Epithelial cell of prostate (primary cell): ENCODE measurements at places on chromosomes 1 and 21.

GRCh38 chr1:63408331-63408730, 40.9 kb downstream of the ALG6 start:
- no peak for DNase-seq

- DNase-seq, result no peak
Measured at GRCh38 chr1:59242370-59242769, 54.5 kb upstream of the FGGY start.

- no peak for DNase-seq
Measured at GRCh38 chr1:241355311-241356010, 1.5 kb downstream of the RGS7 start.

- no peak for DNase-seq
Measured at GRCh38 chr1:64482720-64483119, 12.8 kb downstream of the CACHD1 start.

DNA sequence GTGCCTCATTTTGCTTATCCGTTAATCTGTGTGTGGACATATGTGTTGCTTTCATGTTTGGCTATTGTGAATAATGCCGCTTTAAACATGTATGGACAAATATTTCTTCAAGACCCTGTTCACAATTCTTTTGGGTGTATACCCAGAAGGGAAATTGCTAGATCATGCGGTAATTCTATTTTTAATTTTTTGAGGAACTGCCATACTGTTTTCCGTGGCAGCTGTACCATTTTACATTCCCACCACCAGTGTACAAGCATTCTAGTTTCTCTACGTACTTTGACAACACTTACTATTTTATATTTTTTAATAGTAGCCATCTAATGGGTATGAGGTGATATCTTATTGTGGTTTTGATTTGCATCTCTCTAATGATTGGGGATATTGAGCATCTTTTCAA, 7.1 kb upstream of the NID1 start:
- no peak for DNase-seq

DNA sequence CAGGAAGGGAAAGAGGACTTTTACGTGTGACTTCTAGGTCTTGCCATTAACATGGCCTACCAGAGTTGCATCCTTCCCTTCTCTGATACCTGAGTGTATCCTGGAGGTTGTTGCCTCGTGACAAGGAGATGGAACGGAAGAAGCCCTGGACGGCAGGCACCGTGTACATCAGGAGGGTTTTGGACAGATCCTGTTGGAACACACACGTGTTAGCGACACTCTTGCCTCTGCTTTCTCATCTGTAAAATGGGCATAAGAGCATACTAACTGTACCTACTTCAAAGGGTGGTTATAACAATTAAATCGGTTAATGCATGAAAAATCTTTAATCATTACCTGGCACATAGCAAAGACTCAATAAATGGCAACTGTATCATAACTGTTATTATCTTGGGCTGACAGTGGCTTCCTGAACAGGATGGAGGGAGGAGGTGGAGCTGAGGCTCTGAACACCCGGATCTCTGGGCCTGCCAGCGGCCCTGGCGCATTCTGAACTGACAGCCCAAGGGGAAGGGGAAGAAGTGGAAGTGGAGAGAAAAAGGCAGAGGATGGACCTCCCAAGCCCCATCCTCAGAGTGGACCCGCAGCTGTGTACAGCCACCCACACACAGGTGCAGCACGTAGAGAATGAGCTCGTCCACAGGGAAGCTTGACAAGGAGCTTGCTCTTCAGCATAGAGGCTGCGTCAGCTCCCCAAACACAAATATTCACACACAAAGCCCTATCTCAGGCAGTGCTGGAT, 30.2 kb upstream of the EXOSC10 start:
- no peak for DNase-seq

DNA sequence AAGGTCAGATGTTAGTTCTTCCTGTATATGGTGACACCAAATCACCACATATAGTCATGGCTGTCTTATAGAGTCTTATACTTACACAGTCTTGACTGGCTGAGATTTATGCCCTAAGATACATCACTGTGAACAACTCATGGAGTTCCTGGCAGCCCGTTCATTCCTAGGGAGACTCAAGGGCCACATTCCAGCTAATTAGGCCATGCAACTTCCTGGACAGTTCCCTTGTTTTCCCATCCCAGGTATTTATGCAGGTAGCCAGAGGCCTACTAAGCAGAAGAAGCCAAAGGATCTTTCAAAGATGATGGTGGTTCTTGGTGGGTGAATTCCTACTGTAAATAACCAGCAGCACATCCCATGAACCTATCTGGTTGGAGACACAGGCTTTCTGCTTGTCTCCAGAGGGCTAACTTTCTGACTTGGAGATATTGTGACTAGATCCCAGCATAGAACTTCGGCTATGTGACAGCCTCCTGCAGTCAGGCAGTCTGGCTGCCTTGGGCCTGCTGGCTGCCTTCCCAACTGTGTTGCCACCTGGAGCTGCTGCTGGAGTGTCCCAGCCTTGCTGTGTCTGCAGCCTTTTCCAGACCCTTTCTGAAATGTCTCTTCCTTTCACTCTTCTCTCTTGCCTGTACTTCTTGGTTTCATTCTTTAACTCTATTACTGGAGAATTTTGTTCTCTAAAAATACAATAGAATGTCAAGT, 283.8 kb downstream of the CACNA1E start:
- DNase-seq, result no peak

DNA sequence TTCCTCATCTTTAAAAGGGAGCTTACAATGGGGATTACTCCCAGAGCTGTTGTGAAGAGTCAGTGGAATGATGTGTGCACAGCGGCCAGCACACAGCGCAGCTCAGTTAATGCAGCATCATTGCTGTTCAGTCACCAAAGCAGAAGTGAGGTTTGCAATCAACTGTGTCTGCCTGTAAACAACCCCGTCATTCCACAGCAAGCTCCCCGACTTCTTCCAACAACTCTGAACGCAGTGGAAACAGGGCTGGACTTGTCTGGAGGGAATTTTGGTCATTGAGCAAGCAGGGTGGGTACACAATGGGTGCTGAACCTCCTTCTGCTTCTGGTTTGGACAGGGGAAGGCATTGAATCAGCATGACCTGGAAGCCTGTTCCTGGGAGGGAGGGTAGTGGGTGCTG, 347.4 kb downstream of the PTPRU start:
- peak; percentile 96 for DNase-seq

DNA sequence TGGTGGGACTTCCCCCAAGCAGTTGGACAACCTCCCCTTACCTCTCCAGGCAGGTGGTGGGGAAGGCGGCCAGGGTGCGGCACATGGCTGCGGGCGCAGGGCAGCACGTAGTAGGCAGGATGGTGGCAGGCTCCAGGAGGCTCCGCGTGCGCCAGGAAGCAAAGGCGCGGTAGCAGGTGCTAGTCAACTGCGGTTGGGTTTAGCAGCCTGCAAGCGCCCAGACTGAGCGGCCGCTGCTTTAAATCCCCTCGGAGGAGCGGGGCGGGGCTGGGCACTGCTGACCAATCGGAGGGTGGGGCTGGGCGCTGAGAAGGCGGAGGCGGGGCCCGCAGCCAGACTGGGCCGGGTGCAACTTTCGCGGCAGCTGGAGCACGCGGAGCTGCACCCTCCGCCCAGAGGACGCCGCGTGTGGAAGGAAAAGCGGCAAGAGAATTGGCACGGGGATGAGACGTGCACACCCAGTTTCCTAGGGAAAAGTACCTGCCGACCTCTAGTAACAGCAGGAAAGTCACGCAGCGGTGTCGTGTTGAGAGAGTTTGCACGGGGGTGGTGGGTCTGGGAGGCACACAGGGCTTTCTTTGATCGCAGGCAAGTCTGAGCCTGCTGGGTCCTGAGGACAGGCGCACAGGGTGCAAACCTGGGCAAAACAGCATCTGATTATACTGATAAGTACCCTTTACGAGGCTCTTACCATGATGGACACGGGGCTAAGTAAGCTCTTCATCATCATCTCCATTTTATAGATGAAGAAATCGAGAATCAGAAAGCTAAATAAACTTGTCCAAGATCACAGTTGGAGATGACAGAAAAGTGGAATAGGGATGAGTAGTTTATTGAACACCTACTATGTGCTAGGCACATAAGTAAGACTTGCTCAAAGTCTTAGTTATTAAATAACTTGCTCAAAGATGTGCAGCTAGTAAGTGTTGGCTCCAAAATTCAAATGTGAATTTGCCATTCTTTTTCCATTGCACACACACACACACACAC, at the start of gene RGS16:
Gene RGS16, minus strand, starts transcription at position 215 of the 990 bp plus-strand sequence. Its CDS starts 130 bp downstream, at position 85.
- DNase-seq, result no peak

GRCh38 chr1:239906394-239906793, 185.3 kb upstream of the FMN2 start:
- no peak for DNase-seq

DNA sequence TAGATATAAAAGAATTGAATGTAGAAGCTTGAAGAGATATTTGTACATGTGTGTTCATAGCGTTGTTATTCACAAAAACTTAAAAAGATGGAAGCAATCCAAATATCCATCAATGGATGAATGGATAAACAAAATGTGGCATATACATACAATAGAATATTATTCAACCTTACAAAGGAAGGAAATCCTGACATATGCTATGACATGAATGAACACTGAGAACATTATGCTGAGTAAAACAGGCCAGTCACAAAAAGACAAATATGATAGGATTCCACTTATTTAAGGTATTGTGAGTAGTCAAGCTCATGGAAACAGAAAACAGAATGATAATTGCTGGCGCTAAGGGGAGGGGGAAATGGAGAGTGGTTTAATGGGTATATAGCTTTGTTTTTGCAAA, 47.0 kb upstream of the DYRK1A start:
- no peak for DNase-seq

- DNase-seq, result no peak
Measured at GRCh38 chr1:150931773-150932172, 5.6 kb downstream of the SETDB1 start.

GRCh38 chr1:93459126-93459525, 11.2 kb downstream of the FNBP1L start:
- no peak for DNase-seq

GRCh38 chr1:165560883-165561656, 17.3 kb downstream of the LRRC52 start:
- DNase-seq, result no peak

- DNase-seq, result no peak
Measured at GRCh38 chr1:240608707-240609106, 3.2 kb downstream of the GREM2 start.
